ENCODE measurements at places on chromosomes 5 and 9. TPM values are rescaled to one million over a fixed set of nuclear protein-coding genes. Genes with fewer than 3 reads are reported as not detected.

DNA sequence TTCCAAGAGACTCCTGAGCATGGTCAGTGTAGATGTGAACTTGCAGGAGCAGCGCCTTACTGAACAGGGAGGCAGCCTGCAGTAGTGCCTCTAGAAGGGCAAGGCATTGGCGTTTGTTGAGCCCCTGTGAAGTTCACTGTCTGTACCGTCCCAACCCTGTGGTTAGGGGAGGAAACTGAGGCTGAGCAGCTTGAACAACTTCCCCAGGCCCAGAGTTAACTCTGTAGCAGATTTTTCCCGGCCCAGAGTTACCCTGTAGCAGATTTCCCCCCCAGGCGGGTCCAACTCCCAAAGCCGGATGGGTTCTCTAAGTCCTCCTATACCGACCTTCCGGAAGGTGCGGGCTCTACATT is 9.6 kb downstream of the LMX1B start:
- DNase-seq, result no peak

PRR16 gene
- polyA plus RNA-seq, result 2.4 TPM

RNF224 gene
- 0.80 TPM for polyA plus RNA-seq

OR4F3 gene
- polyA plus RNA-seq, result not detected

DNA sequence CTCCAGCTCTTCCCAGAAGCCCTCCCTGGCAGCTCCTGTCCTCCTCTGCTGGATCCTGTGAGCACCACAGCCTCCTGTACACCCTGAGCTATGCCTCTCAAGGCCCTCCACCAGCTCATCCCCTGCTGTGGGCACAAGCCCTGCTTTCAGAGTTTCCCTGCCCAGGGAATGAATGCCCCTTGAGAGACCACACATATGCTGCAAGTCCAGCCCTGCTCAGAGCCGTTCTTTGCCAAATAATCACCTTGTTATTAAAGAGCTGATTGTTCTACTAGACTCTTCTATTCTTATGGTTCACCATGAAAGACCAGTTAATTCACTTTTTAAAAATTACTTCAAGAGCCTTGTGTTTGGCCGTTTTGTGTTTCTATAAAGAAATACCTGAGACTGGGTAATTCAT is 121.5 kb downstream of the MVB12B start:
- no peak for DNase-seq

MLANA gene
- polyA plus RNA-seq, result not detected

DNA sequence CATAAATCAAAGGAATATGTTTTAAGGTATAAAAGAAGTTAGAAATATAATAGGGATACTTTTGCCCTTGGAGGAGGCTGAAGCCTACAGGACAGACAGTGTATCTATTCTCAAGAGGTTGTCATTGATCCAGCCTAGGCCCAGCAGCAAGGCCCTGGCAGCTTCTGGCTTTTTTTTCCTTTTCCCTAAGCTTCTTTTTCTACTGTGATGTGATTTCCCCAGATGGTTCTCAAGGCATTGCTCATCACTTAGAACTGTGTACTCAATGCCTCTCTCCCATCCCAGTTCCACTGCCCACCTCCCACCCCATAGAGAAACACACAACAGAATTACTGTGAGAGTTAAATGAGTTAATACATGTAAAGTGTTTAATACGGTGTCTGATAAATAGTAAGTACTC is 88.6 kb downstream of the SLC44A1 start:
- DNase-seq, result no peak

- DNase-seq, result peak; percentile 97
Measured at GRCh38 chr9:127785933-127786772, at the start of gene CDK9. CDK9 (plus strand) TSS chr9:127786034; CDS start chr9:127786149, 115 bp downstream.

PCDHGA5 gene
- polyA plus RNA-seq, result not detected

ASS1 gene
- polyA plus RNA-seq, result 1,185 TPM

- peak; percentile 74 for DNase-seq
Measured at GRCh38 chr9:109469646-109470358, 28.3 kb downstream of the PTPN3 start.

ARSB gene
- 8.3 TPM for polyA plus RNA-seq

C9orf40 gene
- polyA plus RNA-seq, result 5.2 TPM

DNA sequence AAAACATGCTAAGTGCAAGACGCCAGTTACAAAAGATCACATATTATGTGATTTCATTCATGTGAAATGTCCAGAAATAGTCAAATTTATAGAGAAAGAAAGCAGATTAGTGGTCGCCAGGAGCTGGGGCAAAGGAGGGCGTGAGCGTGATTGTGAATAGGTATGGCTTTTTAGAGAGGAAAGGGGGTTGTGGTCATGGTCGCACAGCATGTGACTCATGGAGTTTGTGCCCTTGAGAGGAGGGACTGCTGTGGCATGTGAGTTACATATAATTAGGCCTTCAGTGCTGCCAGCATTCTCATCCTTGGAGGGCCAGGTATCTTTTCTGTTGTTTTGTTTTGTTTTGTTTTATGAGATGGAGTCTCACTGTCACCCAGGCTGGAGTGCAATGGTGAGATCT is 21.2 kb upstream of the MARCHF6 start:
- no peak for DNase-seq

DNAH5 gene
- polyA plus RNA-seq, result 0.49 TPM

DNA sequence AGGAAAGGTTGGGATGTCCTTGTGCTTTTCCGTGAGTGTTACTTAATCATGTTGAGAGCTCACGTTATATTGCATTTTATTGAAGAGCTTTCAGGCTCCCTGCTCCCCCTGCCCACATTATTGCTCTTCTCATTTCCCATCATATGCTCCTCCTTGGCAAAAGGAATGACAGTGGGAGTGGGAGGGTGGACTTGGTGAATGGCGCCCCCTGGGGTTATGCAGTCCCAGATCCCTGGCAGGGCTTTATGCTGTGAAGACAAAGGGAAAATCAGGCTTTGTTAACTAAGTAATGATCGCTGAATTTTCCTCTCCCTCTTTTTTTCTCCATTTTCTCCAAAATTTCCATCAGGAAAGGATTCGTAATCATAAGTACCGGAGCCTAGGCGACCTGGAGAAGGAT is 166.6 kb downstream of the SMARCA2 start:
- DNase-seq, result no peak

GRCh38 chr9:131227112-131227958 is 49.0 kb downstream of the FAM78A start:
- no peak for DNase-seq

GRCh38 chr9:91048749-91049148 is 247.1 kb downstream of the SYK start:
- DNase-seq, result no peak

- no peak for DNase-seq
Measured at GRCh38 chr5:181198905-181199519, 6.0 kb downstream of the TRIM7 start.
